ENCODE measurements at places on chromosomes 12 and 14.

GRCh38 chr14:30550335-30550734 lies 8.6 kb upstream of the G2E3 start:
- no peak for DNase-seq

GRCh38 chr14:104252256-104253215 lies 114.1 kb downstream of the KIF26A start:
- no peak for DNase-seq

GRCh38 chr14:101350021-101350420 lies 211.3 kb upstream of the DIO3 start:
- DNase-seq, result no peak

GRCh38 chr12:12881151-12881909 lies 10.0 kb upstream of the GPRC5A start:
- DNase-seq, result no peak

GRCh38 chr14:105093038-105093430 lies 27.8 kb upstream of the GPR132 start:
- DNase-seq, result peak; percentile 78

GRCh38 chr14:53389202-53389601 lies 236.1 kb upstream of the DDHD1 start:
- DNase-seq, result no peak

DNA sequence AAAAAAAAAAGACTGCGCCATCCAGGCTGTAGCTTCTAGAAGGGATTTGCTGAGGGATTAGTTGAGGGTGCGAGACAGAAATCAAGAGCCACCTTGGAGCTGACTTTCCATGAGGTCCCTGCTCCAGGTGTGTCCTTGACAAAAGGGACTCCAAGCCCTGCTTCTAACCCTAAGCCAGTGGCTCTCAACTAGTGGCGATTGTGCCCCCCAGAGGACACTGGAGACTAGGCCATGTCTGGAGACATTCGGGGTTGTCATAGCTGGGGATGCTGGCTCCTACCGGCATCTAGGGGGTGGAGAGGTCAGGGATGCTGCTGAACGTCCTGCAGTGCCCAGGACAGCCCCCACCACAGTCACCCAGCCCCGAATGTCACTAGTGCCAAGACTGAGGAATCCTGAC lies 40.6 kb downstream of the SPRING1 start:
- no peak for DNase-seq
